ENCODE measurements at places on chromosomes 13 and 19.

DNA sequence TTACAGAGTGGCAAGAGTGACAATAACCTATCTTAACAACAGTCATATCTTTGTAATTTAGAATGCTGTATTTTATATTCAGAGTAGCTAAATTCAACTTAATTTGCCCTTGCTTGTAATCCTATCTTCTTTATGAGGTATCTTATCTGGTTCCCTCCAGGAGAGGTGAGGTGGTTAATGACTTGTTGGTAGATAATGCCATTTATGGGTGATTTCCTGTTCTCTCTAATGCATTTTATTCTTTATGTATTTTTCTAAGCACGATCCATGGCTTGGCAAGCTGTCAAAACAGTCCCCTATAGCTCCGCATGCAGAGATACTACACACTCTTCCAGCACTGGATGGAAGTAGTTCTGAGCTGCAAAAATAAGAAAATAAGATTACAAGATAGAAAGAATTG, 267.9 kb downstream of the LMO7 start:
- no peak for DNase-seq

GRCh38 chr19:48724796-48725753, 5.5 kb upstream of the MAMSTR start:
- peak; percentile 97 for DNase-seq

DNA sequence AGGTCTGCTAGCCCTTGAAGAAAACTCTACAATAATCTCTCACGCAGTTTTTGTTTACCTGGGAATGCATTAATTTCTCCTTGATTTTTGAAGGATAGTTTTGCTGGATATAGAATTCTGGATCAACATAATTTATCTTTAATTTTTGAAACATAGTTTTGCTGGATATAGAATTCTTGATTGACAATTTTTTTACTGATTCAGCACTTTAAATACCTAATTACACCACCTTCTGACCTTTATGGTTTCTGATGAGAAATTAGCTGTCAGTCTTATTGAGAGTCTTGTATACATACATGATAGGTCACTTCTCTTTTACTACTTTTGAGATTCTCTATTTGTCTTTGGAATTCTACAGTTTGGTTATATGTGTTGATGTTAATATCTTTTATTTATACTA, 741.6 kb downstream of the FGF9 start:
- DNase-seq = no peak

DNA sequence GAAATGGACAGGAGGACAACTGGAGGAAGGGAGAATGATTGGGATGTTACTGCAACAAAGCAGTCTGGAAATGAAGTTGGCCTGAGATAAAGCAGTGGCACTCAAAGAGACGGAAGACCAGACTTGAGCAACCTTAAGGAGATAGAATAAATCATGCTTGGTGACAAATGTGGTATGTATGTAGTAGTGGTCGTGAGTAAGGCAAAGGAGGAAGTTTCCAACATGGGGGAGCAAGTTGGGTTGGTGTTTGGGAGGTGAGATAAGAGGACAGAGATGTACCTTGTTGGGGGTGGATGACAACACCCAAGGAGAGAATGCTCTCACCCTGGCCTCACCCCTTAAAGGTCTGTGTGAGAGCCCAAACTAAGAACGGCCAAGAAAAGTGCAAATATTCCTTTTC, 420.5 kb downstream of the DIAPH3 start:
- no peak for DNase-seq

GRCh38 chr13:95571941-95572340, 19.4 kb downstream of the CLDN10 start:
- DNase-seq = no peak

DNA sequence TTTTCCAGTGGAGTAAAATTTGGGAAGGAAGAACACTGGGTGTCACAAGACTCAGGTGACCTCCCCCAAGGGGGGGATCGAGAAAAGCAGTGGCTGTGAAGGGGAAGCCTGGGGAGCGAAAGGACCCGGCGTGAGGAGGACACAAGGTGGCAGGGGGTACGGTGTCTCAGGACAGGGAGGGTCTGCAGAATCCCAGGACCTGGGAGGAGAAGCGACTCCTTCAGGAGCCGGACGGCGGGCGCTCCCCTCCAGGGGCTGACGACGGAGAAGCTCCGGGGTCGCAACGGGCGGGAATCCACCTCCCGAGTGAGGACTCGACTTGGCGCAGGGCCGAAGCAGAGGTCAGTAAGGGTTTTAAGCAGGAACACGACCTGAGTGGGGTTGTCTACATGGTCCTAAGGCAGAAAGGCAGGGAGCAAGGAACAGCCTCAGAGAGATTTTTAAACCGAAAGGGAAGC, 529 bp downstream of the ZNF836 start:
- no peak for DNase-seq

Data from fibroblast of mammary gland (primary cell).